HL-60 (cell line): ENCODE measurements at places on chromosomes 1 and 21.

- no peak for DNase-seq
Measured at GRCh38 chr1:112982853-112983536, 27.0 kb upstream of the SLC16A1 start.

DNA sequence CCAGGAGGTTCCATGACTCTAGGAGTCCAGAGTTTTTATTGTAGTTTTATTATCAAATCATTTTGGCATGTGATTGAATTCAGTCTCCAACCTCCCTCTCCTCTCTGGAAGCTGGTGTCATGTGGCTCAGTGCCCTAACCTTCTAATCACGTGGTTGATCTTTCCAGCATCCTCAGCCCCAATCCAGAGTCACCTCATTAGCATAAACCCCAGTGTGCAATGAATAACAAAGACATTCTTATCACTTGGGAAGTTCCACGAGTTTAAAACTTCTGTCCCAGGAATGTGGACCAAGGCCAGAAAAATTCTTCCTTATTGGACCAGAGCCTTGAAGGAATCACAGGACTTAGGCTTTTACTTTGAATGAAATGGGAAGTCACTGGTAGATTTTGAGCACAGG is 52.2 kb downstream of the KIRREL1 start:
- DNase-seq: no peak

- no peak for DNase-seq
Measured at GRCh38 chr1:69401879-69402278, 165.8 kb upstream of the LRRC7 start.

DNA sequence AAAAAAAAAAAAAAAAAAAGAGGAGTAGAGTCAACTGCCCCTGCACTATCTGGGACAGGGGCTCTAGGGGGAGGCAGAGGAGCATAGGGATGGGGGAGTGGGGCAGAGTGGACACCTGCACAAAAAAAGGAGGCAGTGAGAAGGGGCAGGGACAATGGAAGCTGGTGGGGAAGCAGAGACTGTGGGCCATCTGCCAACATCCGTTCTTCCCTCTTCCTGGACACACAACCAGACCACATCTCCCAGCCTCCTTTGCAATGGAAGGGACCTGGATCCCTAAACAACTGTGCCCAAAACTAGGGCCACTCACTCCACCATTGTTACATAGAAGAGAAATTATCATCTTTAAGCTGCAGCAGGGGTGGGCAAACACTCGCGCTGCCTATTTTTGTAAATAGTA is 38.4 kb downstream of the NEK2 start:
- no peak for DNase-seq

DNA sequence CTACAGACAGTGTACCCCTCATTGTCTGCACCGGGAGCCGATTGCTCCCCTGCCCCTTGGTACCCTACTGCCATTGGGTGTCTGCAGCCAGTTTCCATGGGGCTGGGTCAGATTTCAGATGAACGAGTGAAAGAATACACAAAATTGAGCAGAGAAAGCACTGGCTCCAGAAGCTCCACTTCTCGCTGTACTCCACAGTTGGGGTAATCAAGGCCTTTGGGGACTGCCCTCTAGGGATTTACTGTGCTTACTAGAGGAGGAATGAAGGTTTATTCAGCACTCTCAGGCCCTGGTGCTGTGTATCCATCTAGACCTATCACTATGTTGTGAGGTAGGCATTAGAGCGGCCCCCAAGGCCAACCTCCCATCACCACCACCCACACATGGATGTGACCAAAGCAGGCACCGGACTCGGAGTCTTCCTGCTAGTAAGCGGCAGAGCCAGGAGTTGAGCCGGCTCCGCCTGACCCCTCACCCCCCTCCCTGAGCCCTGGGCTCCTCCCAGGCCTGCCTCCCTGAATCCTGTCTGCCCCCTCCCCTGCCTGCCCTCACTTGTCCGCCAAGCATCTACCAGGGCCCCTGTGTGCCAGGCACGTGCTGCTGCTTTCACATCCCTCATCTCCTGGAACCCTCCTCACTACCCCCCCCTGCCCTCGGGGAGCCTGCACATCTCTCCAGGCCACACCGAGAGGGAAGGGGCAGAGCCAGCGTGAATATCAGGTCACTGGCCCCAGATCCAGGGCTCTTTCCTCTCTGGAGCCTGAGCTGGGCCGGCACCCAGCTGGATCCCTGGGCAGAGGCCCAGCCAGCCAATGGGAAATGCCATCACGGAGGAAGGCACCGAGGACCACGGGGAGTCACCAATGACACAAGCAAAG is 23.3 kb downstream of the KCNN3 start:
- no peak for DNase-seq
